ENCODE measurements at places on chromosomes 4 and X.
A peak's percentile ranks its signal among the peaks of the same experiment; 100 is the strongest.

DNA sequence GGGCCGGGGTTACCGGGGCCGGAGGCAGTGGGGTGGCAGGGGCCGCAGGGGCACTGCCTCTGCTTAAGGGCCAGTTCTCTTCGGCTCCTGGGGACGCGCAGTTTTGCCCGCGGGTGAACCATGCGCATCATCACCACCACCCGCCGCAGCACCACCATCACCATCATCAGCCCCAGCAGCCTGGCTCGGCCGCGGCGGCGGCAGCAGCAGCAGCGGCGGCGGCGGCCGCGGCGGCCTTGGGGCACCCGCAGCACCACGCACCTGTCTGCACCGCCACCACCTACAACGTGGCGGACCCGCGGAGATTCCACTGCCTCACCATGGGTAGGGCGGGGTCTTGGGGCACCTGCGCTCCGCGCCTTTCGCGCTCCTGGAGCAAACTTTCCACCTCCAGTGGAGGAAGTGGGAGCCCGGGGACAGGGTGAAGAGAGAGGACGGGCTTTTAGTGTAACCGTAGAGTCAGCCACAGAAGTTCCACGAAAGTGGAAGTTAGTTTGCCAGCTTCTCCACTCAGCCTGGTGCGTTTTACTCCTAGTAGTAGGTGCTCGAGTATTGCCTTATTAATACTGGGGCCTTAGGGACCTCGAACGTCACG is 729 bp downstream of the GSX2 start:
- DNase-seq = no peak

DNA sequence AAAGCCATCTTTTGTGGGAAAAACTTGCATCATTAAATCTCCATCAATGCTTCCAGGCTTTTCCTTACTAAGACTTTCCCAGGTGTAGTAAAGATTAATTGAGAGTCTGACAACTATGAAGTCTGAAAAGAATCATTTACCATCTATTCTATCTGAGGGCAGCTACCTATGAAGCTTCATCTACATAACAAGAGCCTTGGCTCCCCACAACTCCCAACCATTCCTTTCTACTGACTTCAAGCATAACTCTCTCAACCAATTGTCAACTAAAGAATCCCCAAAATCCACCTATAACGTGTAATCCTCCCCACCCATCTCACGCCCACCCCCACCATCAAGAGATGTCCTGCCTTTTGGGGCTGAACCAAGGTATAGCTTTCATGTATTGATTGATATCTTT is 101.5 kb upstream of the GABRA2 start:
- DNase-seq = no peak

DNA sequence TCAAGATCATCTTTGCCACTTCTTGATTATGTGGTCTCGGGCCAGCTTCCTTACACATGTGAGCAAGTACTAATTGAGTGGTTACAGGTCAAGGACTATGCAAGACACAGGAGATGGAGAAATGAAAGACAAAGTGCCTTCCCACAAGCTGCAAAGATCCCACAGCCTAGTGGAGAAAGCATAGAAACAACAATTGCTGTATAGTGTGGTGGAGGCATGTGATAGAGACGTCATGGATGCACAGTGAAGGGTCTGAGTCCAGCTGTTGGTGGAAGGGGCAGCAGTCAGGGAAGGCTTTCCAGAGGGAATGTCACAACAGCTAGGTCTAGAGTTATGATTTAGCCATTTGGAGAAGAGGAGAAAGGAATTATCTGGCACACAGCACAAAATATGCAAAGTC is 210.6 kb downstream of the KDR start:
- DNase-seq = no peak

DNA sequence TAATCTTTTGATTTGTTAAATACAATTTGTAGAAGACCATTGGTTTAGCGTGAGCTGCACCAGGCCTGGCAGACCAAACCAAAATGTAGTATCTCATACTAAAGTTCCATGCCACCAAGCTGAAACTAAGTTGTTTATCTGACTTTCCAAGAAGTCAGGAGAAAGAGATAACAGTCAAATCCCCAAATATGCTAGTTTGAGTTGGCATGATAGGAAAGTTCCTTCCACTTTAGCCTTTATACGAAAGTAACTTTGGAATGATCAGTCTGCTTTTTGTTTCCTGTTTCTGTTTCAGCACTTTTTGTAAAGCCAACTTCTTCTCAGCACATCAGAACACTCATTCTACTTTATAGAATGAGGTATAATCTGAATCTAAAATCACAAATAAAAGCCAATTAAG is 449.2 kb downstream of the GRXCR1 start:
- DNase-seq = no peak

DNA sequence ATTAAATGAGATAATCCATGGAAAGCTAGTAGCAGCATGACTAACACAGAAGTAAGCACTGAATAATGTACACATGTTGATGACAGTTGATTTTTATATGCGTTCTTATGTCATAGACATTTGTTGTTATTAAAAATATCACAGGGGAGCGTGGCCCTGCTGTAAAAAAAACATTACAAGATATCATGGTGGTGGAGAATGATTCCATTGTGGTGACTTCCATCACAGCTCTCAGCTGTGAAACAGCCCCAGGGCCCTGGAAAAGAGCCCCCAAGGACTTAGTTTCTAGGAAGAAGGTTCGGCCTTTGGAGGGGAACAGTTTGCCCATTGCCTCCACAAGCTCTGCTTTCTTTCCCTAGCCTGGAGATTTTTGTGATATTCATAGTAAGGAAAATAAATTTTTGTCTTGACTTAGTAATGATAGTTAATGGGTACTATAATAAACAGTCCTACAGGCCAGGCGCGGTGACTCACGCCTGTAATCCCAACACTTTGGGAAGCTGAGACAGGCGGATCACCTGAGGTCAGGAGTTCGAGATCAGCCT is 49.9 kb downstream of the FAM114A1 start:
- DNase-seq = no peak

GRCh38 chrX:2416851-2417604 is 83.7 kb downstream of the DHRSX start:
- DNase-seq = no peak

DNA sequence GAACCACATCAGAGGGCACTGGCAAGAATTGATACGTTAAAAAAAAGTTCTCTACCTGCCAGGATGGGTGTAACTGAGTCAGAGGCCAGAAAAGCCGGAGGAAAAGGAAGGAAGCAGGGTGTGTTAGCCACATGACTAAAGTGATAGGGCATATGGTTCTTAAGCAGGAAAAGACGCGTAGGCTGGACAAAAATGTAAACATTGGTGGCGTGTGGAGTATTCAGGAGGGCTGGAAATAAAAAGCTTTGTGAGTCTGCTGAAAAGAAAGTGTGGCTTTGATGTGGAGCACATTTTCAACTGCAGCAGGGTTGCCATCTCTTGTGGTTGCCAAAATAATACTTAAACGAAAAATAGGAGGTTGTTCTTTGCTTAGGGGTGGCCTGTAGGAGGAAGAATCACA is 186.5 kb upstream of the RPL34 start:
- DNase-seq = peak; percentile 57

DNA sequence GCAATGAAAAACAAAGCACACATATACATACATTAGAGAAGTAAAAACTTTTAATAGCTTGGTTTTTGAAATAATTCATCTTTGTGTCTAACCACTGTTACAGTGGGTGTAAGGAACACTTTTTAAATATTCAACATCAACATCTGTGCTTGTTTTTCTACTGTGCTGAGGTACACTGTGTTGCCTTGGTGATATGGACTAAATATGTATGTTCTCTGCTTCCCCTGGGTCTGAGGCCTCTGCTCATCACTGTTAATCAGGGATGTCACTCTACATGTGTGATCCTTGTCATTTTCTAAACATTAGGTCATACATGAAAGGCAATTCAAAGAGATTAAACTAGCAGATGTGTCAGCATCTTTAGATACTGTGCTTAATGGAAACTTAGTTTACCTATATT is 10.9 kb downstream of the MCTS1 start:
- no peak for DNase-seq

DNA sequence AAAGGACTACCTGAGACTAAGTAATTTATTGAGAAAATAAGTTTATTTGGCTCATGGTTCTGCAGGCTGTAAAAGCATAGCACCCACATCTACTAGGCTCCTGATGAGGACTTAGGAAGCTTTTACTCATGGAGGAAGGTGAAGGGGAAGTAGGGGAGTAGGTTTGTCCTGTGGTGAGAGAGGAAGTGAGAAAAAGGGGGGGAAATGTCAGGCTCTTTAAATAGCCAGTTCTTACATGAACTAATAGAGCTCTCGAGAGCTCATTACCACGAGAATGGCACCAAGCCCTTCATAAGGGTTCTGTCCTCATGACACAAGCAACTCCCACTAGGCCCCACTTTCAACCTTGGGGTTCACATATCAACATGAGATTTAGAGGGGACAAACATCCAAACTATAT is 125.5 kb upstream of the NRK start:
- no peak for DNase-seq
